Stomach (tissue), 19 donors: ENCODE measurements at places on chromosomes 7 and 10. TPM values are rescaled to one million over a fixed set of nuclear protein-coding genes. Genes with fewer than 3 reads are reported as not detected.
A peak's percentile ranks its signal among the peaks of the same experiment; 100 is the strongest.

GRCh38 chr7:100914879-100915447, 19.3 kb upstream of the ACHE start:
- no peak for DNase-seq
- H3K4me1 ChIP-seq = peaks cover 5% of the 10 kb centered on the region
- H3K27ac ChIP-seq = no peak overlapping the region
- H3K36me3 ChIP-seq = no peaks in the 10 kb centered on the region

DNA sequence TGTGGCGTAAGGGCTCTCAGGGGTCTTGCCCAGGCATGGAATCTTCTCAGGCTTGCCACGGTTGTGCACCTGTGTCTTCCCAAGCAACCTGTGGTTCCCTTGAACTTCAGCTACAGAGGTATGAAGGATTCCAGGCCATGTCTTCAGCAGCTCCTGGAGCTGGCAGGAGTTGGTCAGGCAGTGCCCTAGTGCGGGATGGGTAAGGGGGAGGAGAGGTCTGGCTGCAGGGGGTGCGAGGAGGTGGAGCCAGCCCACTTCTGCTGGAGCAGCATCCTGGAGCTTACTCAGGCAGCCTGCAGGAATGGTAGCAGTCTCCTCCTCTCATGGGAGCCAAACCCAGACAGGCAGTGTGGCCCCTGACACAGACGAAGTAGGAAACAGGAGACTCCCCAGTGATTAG, 3.8 kb upstream of the TRIL start:
- H3K4me3 ChIP-seq = no peak overlapping the region
- H3K4me1 ChIP-seq = peaks cover 18% of the 10 kb centered on the region
- H3K27me3 ChIP-seq = peaks cover 11% of the 10 kb centered on the region
- no peaks in the 10 kb centered on the region for H3K36me3 ChIP-seq
- no peak for DNase-seq

DNA sequence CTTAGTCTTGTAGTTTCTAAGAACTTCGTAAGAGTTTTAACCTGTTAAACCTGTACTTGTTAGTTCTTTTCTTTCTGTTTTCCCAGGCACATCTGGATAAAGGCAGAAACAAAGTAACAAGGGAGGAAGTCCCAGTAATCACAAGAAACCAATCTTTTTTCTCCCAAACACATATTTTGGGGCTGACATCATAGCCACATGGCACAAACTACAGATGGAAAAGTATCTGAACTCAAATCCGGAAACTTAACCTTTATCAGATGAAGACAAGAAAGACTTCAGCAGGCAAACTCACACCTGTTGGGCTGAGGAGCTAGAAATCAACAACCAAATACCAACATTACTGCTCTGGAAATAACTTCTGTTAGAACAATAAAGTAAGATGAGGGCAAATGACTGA, 67.1 kb downstream of the CUBN start:
- H3K36me3 ChIP-seq = no peaks in the 10 kb centered on the region
- no peak overlapping the region for H3K4me3 ChIP-seq
- H3K27ac ChIP-seq = no peak overlapping the region
- H3K27me3 ChIP-seq = no peaks in the 10 kb centered on the region

GRCh38 chr7:155268921-155269650, 28.6 kb upstream of the INSIG1 start:
- H3K4me3 ChIP-seq = no peak overlapping the region
- no peaks in the 10 kb centered on the region for H3K4me1 ChIP-seq
- H3K27me3 ChIP-seq = no peaks in the 10 kb centered on the region
- no peak for DNase-seq
- no peak overlapping the region for H3K27ac ChIP-seq
- no peaks in the 10 kb centered on the region for H3K36me3 ChIP-seq

GRCh38 chr10:112752288-112752687, 197.8 kb upstream of the TCF7L2 start:
- H3K27ac ChIP-seq = no peak overlapping the region
- no peak overlapping the region for H3K4me3 ChIP-seq
- no peaks in the 10 kb centered on the region for H3K27me3 ChIP-seq

DNA sequence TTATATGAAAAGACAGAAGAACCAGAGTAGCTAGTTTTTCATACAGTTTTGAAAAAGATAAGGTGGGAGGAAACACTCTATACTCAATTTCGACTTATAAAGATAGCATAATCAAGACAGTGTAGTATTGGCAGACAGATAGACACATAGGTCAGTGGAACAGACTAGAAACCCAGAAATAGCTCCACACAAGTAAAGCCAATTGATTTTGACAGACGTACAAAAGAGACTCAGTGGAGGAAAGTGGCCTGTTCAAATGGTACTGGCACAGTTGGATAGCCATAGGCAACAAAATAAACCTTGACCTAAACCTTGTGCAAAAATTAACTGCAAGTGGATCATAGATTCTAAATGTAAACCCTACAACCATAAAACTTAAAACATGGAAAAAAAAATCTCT, 46.8 kb downstream of the MAPK8 start:
- H3K27me3 ChIP-seq = no peaks in the 10 kb centered on the region
- H3K4me1 ChIP-seq = no peaks in the 10 kb centered on the region
- no peak for DNase-seq
- no peaks in the 10 kb centered on the region for H3K36me3 ChIP-seq
- H3K27ac ChIP-seq = no peak overlapping the region

- no peak for DNase-seq
- no peaks in the 10 kb centered on the region for H3K27me3 ChIP-seq
- H3K27ac ChIP-seq = no peak overlapping the region
- no peaks in the 10 kb centered on the region for H3K4me1 ChIP-seq
Measured at GRCh38 chr7:37930226-37930948, 9.9 kb downstream of the EPDR1 start.

The GLRX3 gene
- 80.5 TPM for total RNA-seq

The ADRB1 gene
- 0.58 TPM for total RNA-seq

The WIPF3 gene
- total RNA-seq = 1.3 TPM

- no peak overlapping the region for H3K4me3 ChIP-seq
- H3K27me3 ChIP-seq = no peaks in the 10 kb centered on the region
- H3K36me3 ChIP-seq = peaks cover 60% of the 10 kb centered on the region
- no peak overlapping the region for H3K27ac ChIP-seq
Measured at GRCh38 chr7:73515178-73515577, 6.9 kb downstream of the BAZ1B start.

DNA sequence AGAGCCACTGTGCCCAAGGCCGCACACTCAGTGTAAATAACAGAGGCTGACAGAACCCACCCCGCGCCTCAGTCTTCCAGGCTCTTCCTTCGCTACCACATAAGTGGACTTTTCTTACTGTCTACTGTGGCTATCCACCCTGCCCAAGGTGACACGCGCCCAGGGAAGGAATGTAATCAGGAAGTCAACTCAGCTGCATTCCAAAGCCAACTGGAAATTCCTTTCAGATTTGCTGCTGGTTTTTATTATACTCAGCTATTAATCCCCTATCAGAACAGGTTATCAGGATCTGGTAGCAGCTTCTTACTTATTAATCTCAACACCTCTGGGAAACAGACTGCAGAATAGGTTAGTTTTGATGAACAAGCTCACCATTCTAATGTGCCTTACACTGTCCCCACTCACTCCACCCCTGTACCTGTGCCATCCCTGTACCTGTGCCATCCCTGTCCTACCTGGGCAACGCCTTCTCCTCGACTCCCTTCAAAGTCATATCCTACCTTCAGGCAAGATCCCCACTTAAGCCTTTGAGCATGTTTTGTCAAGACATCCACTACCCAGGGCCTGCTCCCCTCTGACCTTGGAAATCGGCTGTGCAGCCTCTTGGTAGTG, 90.7 kb downstream of the NHLRC2 start:
- peaks cover 13% of the 10 kb centered on the region for H3K4me1 ChIP-seq
- DNase-seq = peak; percentile 77
- H3K4me3 ChIP-seq = no peak overlapping the region
- H3K27me3 ChIP-seq = no peaks in the 10 kb centered on the region

DNA sequence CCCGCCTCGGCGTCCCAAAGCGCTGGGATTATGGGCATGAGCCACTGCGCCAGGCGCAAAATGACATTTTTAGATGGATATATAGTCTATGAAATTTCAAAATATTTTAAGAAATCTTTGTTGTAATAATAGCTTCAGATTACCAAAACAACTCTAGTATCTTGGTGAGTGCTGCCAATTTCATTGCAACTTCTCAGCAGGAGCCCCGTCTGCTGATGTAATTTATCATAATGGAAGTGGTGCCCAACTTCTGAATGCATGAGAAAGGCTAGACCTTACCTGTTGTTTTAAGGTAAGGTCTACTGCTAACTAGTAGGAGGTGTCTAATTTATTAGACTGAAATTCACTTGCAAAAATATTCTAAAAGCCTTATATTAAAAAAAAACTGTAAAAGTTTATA, 20.0 kb downstream of the PDSS1 start:
- H3K4me1 ChIP-seq = no peaks in the 10 kb centered on the region
- no peak overlapping the region for H3K4me3 ChIP-seq
- no peak for DNase-seq
- H3K36me3 ChIP-seq = peaks cover 57% of the 10 kb centered on the region

DNA sequence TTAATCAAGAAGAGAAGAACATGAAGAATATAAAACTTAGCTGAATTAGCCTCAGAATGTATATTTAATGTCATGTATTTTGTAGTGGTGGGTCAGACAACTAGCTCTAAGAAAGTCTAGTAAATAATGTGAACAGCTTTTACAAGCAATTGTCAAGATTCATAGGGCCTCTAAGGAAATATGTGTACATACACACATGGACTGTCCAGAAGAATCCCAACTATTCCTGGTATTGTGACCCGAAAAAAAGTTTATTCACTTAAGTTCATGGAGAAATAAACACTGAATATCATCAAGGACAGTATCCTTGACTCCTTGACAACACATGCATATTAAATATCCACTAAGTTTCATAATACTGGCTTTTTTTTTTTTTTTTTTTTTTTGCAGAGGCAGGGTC, 11.4 kb upstream of the TWIST1 start:
- no peak for DNase-seq
- no peak overlapping the region for H3K27ac ChIP-seq
- no peaks in the 10 kb centered on the region for H3K36me3 ChIP-seq
